ENCODE measurements at places on chromosomes 11 and 22.

DNA sequence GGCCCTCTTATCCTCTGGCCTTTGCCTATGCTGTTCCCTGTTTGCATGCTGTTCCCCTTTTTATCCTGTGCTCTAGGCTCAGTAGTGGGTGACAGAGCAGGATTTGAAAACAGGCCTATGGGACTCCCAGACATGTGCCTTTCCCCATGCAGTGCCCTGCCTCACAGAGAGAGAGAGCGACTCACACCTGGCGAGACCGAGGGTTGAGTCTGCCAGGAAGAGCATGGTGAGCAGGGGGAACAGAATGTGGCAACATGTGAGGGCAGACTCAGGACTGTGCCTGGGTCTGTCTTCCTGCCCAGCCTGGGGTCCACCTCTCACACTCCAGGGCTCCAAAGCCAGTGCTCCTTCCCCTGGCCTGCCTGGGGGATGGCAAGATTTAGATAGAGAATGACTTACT, 75.0 kb downstream of the NFAM1 start:
- no peak for DNase-seq

DNA sequence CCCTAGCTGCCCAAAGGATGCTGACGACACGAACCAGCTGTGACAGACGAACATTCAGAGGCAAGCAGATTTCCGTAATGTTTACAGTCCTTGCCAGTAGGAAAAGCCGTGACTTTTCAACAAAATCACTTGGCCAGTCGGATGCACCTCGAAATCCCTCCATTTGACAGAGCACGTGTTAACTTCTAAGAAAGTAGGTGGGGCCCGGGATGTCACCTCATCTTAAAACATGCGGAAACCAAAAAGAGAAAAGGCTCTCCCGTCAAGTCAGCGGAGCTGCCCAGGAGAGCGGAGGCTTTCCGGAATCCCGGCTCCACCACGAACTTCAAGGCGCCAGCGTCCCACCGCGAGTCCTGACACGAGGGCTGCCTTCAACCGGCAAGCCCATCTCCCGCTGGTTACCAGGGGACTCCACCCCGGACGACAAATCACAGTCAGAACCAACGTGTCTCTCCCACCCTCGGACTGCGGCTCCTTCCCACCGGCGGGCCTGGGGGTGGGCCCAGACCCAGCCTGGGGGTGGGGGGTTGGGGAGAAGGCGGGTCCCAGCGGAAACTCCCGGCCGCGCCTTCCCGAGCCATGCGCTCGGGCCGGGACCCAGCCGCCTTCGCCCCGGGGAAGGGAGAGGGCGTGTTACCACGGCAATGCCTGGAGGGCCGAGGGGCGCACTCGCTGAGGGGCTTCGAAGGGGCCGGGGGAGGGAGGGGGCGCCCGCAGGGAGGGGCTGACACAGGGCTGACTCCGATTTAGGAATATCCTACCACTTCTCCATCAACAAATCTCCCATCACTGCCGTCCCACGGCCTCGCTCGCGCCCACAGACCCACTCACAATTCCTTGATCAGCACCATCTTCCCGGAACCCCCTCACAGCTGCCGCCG, 475 bp downstream of the PITPNB start:
- DNase-seq = no peak

DNA sequence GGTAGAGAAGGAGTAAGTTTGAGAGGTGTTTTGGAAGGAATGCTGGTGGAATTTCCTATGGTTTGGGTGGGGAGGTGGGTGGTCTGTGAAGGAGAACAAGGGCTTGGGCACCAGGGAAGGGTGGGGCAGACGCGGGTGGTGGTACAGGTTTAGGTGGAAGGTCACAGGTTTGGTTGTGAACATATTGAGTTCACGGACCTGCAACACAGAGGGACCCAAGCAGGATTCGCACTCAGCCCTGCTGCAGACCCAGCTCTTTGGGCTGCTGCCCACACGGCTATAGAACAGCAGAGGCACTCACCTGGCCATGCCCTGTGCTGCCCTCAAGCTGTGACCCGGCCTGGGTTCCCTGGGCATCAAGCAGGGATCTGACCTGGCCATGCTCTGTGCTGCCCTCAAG, 33.5 kb upstream of the EMID1 start:
- DNase-seq = no peak

- no peak for DNase-seq
These were observed 1.9 kb downstream of the RNF121 start for GRCh38 chr11:71930556-71931244.

DNA sequence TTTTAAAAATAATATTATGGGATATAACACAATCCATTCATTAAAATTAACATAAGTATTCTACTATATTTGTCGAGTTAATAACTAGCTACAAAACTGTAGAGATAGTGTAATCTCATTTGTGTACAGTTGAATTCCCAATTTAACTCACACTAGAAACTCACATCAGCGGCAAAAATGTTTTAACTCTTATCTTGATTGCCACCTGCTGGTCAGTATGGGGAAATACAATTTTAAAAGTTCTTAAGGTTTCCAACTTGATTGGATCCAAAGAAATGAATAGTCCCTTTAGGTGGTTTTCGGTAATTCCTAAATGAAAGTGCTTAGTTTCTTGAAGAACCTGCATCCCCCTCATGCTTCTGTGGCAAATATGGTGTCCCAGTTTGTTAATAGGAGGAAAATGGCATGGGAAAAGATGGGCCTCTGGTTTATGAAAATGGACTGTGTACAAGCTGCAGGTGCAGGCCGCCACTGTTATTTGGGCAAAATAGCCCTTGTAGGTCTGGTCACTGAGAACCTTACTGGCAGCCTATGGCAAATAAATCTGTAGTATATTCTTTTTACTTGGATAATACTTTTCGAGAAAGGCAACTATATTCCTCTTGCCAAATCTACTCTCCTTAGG, 33.7 kb upstream of the SLC17A6 start:
- DNase-seq = no peak

- DNase-seq = no peak
These were observed 545 bp downstream of the FEN1 start for GRCh38 chr11:61793083-61793828.

GRCh38 chr11:134126217-134126822, 57.4 kb downstream of the JAM3 start:
- DNase-seq = peak; percentile 34

DNA sequence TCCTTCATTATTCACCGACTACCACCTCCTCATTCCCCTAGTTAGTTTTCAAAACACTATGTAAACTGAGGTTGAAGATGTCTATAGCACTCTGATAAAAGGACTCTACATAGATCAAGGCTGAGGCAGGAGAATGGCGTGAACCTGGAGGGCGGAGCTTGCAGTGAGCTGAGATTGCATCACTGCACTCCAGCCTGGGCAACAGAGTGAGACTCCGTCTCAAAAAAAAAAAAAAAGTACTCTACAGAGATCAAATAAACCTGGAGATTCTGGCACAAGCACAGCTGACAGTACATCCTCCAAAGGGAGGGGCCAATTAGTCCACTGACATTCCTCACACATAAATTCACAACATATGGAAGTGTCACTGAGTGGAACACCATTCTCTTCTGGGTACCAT, 31.0 kb downstream of the TSG101 start:
- DNase-seq = no peak

GRCh38 chr11:16418428-16419097, 62.2 kb upstream of the SOX6 start:
- no peak for DNase-seq

DNA sequence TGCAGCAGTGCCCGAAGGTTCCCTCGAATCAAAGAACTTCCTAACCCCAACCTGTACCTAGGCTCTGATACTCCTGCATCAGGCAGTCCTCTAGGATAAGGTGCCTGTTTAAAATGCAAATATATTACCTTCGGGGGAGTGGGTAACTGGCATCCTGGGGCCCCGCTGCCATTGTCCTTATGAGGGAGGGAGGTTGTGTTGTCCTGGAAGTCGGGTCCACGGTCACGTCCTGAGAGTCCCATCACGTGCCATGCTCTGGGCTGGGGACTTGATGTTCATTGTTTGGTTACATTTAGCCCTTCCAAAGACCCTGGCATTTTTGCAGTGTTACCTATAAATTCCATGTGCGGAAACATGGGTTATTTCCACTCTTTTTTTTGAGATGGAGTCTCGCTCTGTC, 67.6 kb downstream of the PARVB start:
- no peak for DNase-seq

DNA sequence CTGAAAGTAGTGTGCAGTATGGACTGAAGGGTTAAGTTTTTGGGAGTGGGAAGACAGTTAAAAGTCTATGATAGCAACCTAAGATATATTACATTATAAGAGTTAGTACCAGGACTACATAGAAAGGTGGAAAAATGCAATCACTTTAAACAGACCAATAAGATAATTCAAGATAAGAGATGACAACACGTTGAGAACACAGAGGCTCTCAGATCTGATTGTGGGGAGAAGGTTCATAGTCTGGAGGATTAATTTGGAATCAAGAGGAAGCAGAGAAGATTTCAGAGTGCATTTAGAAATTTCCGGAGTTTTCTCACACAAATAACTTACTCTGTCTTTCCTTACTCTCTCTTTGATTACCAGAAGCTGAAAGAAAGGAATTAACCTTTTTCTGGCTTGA, 441 bp downstream of the CASP5 start:
- DNase-seq = no peak

GRCh38 chr11:46149826-46150225, 28.6 kb upstream of the PHF21A start:
- no peak for DNase-seq

- no peak for DNase-seq
These were observed 18.4 kb downstream of the PDGFB start for GRCh38 chr22:39226353-39226752.

GRCh38 chr11:44224867-44225501, 85.0 kb downstream of the ALX4 start:
- DNase-seq = no peak

- no peak for DNase-seq
These were observed 208.4 kb downstream of the BRD1 start for GRCh38 chr22:49619301-49619700.

DNA sequence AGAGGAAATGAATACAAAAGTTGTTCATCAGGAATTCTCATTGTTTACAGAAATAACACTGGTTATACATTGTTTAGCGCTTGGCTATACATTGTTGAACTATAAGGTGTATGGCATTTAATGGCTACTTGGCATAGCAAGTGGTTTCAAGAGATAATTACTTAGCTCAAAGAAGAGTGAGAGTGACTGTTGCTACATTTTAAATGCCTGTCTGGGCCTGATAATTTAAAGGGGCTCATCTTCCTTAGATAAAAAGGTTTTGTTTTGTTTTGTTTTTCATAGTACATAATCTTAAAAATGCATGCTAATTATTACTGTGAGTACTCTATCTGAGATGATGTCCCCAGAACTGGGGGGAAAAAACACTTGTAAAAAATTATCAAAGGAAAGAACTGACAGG, 1.5 kb upstream of the SMPD1 start:
- no peak for DNase-seq

GRCh38 chr11:120391854-120392253, 55.6 kb downstream of the ARHGEF12 start:
- no peak for DNase-seq

GRCh38 chr11:89498845-89499448, 7.8 kb upstream of the NOX4 start:
- DNase-seq = no peak

GRCh38 chr11:77053217-77054015, 13.4 kb upstream of the CAPN5 start:
- DNase-seq = no peak

- no peak for DNase-seq
These were observed 353.7 kb downstream of the METTL15 start for GRCh38 chr11:28461846-28462245.

- no peak for DNase-seq
These were observed 9.8 kb downstream of the KRTAP5-6 start for GRCh38 chr11:1706634-1707400.

DNA sequence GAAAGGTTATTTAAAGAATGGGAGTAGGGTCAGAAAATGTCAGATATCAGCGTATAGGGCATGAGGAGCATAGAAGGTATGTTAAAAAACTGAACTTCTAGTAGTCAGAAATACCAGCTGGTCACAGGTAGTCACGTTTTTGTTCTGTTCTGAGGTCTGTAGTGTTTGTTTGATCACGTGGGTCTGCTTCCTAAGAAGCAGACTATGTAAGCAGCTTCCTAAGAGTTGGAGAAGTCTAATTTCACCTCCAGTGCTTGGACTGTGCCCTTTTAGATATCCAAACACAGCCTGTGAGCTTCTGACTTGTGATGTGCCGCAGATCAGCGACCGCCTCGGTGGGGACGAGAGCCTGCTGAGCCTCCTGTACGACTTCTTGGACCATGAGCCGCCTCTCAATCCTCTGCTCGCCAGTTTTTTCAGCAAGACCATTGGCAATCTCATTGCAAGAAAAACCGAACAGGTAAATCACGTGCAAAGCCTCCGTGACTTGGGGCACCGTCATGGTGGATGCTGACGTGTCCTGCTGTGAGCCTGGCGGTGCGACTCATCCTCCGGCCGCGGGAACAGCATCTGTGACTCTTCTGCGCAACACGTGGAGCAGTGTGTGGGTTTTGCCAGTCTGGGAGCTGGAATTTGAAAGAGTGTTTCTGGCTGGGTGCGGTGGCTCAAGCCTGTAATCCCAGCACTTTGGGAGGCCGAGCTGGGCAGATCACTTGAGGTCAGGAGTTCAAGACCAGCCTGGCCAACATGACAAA, 63.5 kb downstream of the PPP6R2 start:
- DNase-seq = no peak

DNA sequence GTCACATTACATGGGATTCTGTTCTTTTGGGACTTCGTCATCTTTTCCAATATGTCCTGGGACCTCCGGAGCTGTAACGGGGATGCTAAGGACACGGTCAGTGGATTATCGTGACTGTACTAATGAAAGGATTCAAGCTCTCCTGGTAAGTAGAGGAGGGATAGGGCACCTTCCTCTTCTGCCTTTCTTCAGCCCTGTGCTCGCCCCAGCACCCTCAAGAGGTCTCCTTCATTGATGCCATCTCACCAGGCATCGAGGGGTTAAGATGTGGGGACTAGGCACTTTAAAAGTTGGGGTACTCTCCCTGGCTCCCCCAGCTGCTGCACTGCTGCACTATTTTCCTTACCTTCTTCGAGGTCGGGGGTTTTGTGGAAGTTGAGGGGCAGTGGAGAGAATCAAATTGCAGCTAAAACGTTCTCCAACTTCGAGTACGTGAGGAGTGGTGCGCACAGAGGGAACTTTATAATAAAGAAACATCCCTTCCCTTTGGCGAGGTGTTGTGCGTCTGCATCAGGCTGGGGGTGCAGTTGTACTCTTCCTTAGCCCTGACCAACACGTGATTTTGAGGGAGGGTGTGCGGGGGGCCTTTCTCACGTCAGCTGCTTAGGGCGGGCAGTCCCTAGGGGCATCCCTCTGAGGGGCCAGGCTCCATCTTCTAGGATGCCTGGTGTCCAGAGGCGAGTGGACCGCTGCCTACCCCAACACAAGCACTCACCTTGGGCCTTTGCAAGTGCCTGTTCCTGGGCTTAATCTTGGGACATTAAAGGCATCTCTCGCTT, 96.1 kb downstream of the GRAMD1B start:
- no peak for DNase-seq

DNA sequence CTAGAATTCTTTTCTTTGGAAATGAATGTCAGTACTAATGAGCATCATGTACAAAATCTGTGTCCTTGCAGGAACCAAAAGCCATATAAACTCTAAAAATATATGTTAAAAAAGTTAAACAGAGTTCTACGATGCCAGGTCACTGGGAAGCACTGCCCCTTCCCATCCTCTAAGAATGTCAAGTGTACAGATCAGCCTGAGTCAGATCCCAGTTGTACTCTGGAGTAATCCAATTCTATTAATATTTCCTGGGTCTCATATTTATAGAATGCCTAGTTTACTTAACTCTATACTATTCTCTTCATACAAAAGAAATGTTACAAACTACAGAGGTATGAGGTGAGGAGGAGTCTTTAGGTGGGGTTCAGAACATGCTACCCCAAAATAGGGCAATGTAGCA, 460.1 kb downstream of the DLG2 start:
- no peak for DNase-seq

- no peak for DNase-seq
These were observed 44.7 kb downstream of the AP2A2 start for GRCh38 chr11:970319-970871.

Data from epithelial cell of prostate (primary cell).